Kidney glomerular epithelial cell (primary cell): ENCODE measurements at places on chromosomes 1 and 21.

DNA sequence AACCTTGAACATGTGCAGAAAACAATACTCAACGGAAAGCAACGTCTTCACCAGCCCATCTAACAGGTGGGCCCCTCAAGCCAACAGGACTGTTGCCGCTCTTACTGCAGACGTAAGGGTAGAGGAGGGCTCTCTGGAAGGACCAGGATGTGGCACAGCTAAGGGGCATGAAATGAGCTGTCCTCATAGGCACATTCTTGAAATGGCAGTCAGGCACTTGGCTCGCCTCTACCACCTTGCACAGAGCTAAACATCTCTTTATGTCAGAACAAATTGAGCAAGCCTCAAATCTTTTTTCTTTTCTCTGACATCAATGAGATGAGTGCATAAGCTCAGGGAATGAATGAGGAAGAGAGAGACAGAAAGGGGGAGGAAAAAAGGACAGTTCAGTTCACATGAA lies 86.4 kb upstream of the ESRRG start:
- DNase-seq, result no peak

DNA sequence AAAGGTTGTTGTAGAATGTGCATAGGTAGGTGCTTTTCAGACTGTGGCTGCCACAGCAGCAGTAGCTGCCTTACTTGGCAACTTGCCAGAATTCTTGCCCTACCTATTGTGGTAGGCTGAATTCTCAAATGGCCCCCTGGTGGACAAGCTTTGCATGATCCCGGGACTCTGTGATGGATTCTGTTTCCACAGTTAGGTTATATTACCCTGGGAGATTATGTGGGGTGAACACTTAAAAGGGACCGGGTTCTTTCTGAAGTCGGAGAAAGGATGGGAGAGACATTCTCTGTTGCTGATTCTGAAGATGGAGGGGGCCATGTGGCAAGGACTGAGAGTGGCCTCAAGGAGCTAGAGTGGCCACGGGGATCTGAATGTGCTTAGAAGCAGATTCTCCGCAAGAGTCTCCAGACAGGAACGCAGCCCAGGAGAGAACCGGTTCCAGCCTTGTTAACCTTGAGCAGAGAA lies 32.1 kb upstream of the KCNE1 start:
- DNase-seq, result peak; percentile 70

GRCh38 chr1:3483801-3484444 lies 29.5 kb downstream of the ARHGEF16 start:
- no peak for DNase-seq

- DNase-seq, result no peak
These were observed 269.1 kb upstream of the VAMP3 start for GRCh38 chr1:7501723-7502603.

DNA sequence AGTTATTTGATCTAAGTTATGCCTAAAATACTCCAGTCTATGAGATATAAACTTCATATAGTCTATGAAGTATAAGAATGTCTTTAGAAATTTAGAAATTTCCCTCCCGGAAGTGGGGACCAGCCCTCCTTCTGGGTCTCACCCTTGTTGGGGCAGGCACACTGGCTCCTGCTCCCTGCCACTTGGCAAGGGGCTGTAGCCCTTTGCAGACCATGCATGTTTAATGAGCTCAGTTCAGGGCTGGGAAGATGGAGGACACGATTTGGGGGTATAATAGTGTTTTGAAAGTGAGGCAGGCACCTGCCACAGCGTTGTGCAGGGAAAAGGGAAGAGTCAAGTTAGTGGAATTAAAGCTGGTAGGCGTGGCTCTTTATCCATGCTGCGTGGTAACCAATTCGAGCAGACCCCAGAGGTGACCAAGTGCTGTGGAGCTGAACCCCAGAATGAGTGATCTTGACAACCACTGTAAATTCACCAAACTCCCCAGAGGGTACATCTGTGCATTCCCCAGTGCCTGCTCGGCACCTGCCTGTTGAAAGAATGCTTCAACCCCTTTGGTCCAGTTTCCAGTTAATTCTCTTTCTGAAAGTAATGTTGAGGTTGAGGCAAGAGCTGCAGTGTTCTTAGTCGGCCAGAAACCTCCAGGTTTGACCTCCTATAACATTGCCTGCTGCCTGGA lies 79.6 kb downstream of the DOP1B start:
- DNase-seq, result no peak

DNA sequence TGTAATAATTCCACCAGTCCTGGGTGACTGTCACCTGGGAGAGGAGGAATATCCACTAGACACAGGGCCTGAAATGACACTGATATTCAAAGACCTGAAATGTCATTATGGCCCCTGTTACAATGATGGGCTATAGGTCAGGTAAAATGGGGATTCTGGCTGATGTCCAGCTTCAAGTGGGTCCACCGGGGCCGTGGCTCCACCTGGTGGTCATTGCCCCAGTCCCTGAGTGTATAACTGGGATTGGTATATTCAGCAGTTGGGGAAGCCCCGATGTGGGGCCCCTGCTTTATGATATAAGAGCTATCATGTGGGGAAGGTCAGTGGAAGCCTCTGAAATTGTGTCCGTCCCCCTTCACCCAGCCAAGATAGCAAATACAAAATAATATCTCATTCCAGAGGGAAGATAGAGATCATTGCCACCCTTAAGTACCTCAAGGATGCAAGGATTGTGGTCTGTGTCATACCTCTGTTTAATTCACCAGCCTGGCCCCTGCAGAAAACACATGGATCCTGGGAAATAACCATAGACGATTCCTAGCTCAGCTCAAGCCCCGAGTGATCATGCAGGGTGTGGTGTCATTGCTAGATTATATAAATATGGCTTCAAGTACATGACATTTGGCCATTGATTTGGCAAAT lies 19.4 kb downstream of the PLEKHO1 start:
- peak; percentile 26 for DNase-seq

GRCh38 chr1:235077571-235078479 lies 50.8 kb downstream of the TOMM20 start:
- no peak for DNase-seq

GRCh38 chr1:164922585-164922984 lies 363.6 kb downstream of the PBX1 start:
- no peak for DNase-seq

DNA sequence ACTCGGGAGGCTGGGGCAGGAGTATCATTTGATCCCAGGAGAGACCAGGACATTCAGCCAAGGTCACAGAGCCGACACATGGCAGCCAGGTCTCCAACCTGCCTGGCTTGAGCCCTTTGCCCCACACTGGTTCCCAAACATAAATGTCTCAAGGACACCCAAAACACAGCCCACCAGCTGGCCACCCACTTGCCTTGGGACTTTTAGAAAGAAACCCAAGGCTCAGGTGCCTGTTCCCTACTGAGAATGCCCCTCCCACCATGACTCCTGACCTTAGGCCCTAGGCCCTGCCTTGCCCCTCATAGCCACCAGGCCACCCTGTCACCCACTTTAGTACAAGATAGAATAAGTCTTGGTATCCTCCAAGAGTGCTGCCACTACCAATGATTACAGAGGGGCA lies 41.9 kb upstream of the LRP8 start:
- DNase-seq, result no peak

DNA sequence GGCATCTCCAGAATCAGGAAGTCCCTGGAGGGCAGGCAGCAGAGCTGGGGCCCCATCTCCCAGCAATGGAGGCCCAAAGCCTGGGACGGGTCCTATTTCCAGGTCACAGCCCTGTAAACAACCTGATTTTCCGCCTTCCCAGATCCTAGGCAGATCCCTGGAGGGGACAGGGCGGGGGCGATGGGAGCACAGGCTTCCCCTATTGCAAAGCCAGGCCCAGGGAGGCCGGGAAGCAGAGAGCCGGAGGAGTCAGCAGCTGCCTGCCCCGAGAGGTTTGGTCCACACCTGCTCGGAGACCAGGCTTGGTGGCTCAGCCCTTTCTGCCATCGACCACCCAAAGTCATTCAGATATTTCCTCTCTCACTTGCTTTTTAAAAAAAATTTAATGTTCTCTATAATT lies 29.2 kb downstream of the CASZ1 start:
- DNase-seq, result no peak

- DNase-seq, result no peak
These were observed 67.1 kb downstream of the ATP2B4 start for GRCh38 chr1:203693721-203694120.
